ENCODE measurements at places on chromosomes 16 and 17. TPM values are rescaled to one million over a fixed set of nuclear protein-coding genes. Genes with fewer than 3 reads are reported as not detected.
A peak's percentile ranks its signal among the peaks of the same experiment; 100 is the strongest.

EPN3 gene
- not detected for total RNA-seq

NAGS gene
- 0.70 TPM for total RNA-seq

NAT9 gene
- 60.7 TPM for total RNA-seq

FBXW10 gene
- total RNA-seq = not detected

KRTAP2-2 gene
- total RNA-seq = not detected

GPRC5C gene
- 0.25 TPM for total RNA-seq

TPSAB1 gene
- total RNA-seq = 6.6 TPM

UBALD2 gene
- total RNA-seq = 216 TPM

GRCh38 chr17:21467739-21468490, 91.8 kb downstream of the KCNJ12 start:
- no peak overlapping the region for H3K4me3 ChIP-seq
- peaks cover 7% of the 10 kb centered on the region for H3K27me3 ChIP-seq
- peaks cover 13% of the 10 kb centered on the region for H3K4me1 ChIP-seq

GRCh38 chr16:65745201-65745708, 621.2 kb upstream of the CDH5 start:
- no peaks in the 10 kb centered on the region for H3K36me3 ChIP-seq
- H3K27me3 ChIP-seq = peaks cover 2% of the 10 kb centered on the region
- H3K4me3 ChIP-seq = no peak overlapping the region
- DNase-seq = no peak

GRCh38 chr16:3099395-3099731, 269 bp upstream of the ZSCAN10 start:
- H3K27me3 ChIP-seq = no peaks in the 10 kb centered on the region
- H3K36me3 ChIP-seq = no peaks in the 10 kb centered on the region
- DNase-seq = no peak
- peaks cover 41% of the 10 kb centered on the region for H3K4me1 ChIP-seq
- H3K27ac ChIP-seq = no peak overlapping the region
- peak overlapping the region; percentile 71 for H3K4me3 ChIP-seq

GRCh38 chr16:79767421-79768275, 167.1 kb upstream of the MAF start:
- H3K4me3 ChIP-seq = no peak overlapping the region
- no peak overlapping the region for H3K27ac ChIP-seq
- no peaks in the 10 kb centered on the region for H3K36me3 ChIP-seq
- peaks cover 7% of the 10 kb centered on the region for H3K27me3 ChIP-seq
- peaks cover 15% of the 10 kb centered on the region for H3K4me1 ChIP-seq

DNA sequence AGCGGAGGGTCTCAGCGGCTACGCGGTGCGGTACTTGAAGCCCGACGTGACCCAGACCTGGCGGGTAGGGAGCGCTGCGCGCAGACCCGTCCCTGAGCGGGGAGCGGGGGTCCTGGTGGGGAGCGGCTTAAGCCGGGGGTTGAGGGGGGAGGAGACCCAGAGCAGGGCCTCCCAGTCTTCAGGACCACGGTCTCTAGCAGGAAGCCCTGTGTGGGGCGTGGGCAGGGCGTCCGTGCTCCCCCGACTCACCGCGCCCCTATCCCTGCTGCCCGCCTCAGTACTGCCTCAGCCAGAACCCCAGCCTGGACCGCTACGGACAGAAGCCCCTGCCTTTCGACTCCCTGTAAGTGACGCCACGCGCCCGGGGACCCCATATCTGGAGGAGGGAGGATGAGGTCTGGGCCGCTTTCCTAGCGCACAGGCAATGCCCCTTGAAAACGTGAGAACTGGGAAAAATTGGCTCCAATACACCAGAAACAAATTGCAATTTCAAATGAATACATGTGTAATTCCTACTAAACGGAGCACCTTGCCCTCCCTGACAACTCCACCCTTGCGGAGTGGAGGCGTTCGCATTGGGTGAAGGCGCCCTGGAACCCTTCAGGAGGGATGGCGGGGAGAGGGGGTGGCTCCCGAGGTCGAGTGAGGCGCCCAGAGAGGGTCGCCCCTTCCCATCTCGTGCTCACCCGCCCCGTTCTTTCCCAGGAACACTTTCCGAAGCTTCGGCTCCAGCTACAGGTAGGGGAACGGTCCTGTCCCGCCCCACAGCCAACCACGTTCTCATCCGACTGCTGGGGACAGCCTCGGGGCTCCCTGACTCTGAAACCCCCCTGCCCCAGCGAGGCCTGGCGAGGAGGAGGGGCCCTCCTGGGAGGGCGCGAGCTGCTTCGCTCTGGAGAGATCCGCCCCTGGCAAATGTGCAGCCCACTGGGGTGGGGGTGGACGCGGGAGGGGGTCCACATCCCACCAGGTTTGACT, 14.6 kb upstream of the CNGB1 start:
- no peak overlapping the region for H3K27ac ChIP-seq
- no peaks in the 10 kb centered on the region for H3K27me3 ChIP-seq
- H3K36me3 ChIP-seq = no peaks in the 10 kb centered on the region

GRCh38 chr16:34050787-34051320, 591.4 kb downstream of the TP53TG3F start:
- no peak overlapping the region for H3K27ac ChIP-seq
- H3K4me1 ChIP-seq = peaks cover 4% of the 10 kb centered on the region
- no peak overlapping the region for H3K4me3 ChIP-seq
- peaks cover 23% of the 10 kb centered on the region for H3K36me3 ChIP-seq
- H3K27me3 ChIP-seq = no peaks in the 10 kb centered on the region
- no peak for DNase-seq

- DNase-seq = no peak
- no peak overlapping the region for H3K27ac ChIP-seq
- no peaks in the 10 kb centered on the region for H3K36me3 ChIP-seq
- H3K4me3 ChIP-seq = no peak overlapping the region
- no peaks in the 10 kb centered on the region for H3K4me1 ChIP-seq
These were observed 54.7 kb upstream of the CDH11 start for GRCh38 chr16:65176603-65177002.

GRCh38 chr17:83008526-83008925, 70.9 kb upstream of the METRNL start:
- H3K36me3 ChIP-seq = no peaks in the 10 kb centered on the region
- DNase-seq = no peak
- H3K4me3 ChIP-seq = no peak overlapping the region
- no peaks in the 10 kb centered on the region for H3K4me1 ChIP-seq
- H3K27me3 ChIP-seq = no peaks in the 10 kb centered on the region

DNA sequence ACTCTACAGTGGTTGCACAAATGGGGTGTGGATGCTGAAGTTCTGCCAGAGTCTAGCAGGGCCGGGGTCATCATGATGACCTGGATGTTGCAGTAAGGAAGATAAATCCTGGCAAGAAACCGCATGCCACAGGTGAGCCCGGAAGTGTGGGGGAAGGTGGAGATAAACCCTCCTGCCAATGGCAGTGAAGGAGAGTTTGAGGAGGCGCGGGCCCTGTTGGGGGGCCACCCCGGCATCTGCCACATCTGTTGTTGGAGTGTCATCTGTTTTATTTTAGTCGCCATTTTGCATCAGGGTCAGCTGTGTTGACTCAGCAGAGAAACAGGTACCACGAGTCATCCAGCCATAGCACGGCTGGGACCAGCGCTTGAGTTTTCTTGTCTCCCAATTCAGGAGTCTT, 173.8 kb upstream of the CHMP6 start:
- peak overlapping the region; percentile 56 for H3K27ac ChIP-seq

DNA sequence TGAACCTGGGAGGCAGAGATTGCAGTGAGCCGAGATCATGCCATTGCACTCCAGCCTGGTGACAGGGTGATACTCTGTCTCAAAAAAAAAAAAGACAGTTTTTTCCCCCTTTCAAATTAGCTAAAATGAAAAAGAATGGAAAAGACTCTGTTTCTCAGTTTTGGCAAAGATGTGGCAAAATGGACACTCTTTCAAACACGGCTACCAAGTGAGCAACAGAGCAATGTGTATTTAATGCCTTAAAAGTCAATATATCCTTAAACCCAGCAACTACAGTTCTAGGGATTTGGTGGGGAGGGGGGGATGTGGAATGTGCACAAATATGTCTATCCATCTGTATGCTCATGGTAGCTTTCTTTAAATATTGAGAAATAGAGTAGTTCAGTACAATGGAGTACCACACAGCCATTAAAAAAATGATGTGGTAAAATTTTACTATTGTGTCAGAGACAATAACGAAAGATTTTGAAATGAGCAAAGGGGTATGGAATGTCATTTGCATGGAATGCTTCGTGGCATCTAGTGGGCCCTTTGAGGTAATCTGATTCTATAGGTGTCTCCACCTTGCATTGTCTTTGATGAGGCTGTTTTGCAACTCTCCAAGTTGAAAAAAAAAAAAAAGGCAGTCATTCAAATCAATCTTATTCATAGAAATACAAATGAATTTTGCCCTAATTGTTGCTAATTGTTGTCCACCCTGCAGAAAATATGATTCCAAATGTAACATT, 108.1 kb downstream of the AXIN2 start:
- peaks cover 24% of the 10 kb centered on the region for H3K27me3 ChIP-seq
- H3K4me1 ChIP-seq = no peaks in the 10 kb centered on the region
- no peak overlapping the region for H3K4me3 ChIP-seq

DNA sequence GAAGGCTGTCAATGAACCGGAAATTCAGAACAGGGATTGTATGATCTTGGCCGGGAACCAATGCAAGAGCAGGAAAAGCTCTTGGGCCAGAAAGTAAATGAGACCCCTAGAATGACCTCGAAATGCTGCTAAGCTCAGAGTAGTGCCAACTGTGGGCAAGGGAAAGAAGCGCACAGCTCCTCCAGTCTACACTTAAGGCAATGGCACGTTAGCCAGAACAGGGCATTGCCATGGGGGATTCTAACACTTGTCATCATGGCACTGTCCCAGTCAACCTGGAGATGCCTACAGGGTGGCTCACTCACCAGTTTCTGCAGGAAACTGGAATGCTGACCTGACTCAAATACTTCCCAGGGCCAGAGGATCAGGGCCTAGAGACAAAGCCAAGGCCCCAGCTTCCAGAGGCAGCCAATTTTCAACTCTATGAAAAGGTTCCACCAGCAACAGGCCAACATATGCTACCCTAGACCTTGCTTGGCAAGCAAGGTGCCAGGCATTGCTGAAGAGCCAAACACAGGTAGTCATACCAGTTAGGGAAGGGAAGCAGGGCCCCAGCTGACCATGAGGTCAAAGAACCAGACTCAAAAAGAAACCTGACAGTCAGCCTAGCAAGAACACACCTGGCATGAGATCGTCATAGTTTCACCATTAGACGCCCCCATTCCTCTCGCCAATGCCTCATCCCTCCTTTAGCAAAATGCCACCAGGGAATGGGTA, 34.9 kb downstream of the ARHGAP17 start:
- DNase-seq = no peak
- H3K4me1 ChIP-seq = peaks cover 30% of the 10 kb centered on the region
- H3K27ac ChIP-seq = no peak overlapping the region
- no peak overlapping the region for H3K4me3 ChIP-seq
- peaks cover 4% of the 10 kb centered on the region for H3K36me3 ChIP-seq

GRCh38 chr17:46023783-46024388, 24.8 kb downstream of the STH start:
- no peaks in the 10 kb centered on the region for H3K36me3 ChIP-seq
- no peaks in the 10 kb centered on the region for H3K27me3 ChIP-seq
- DNase-seq = no peak
- H3K4me1 ChIP-seq = peaks cover 31% of the 10 kb centered on the region

DNA sequence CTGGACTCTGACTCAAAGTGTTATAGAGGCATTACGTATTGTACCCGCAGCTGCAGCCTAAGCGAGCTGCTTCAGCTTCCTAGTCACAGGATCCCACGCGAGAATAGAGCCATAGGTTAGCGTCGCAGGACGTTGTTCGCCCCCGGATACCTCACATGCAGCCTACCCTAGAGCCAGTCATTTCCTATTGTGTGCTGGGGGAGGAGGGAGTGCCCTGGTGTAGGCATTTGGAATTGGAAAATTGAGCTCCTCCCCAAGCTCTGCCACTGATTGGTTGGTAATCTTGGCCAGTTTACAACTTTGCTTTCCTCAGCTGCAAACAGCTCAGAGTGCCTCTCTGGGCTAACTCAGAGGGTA, 530 bp downstream of the NAA60 start:
- H3K36me3 ChIP-seq = peaks cover 21% of the 10 kb centered on the region
- H3K27ac ChIP-seq = peak overlapping the region; percentile 90
- H3K27me3 ChIP-seq = peaks cover 3% of the 10 kb centered on the region
- H3K4me3 ChIP-seq = peak overlapping the region; percentile 95

GRCh38 chr16:88747588-88748301, 37.3 kb downstream of the PIEZO1 start:
- peak overlapping the region; percentile 51 for H3K27ac ChIP-seq
- no peaks in the 10 kb centered on the region for H3K36me3 ChIP-seq
- H3K27me3 ChIP-seq = no peaks in the 10 kb centered on the region
- H3K4me1 ChIP-seq = peaks cover 5% of the 10 kb centered on the region
- no peak overlapping the region for H3K4me3 ChIP-seq
- DNase-seq = no peak

- no peaks in the 10 kb centered on the region for H3K4me1 ChIP-seq
- no peaks in the 10 kb centered on the region for H3K36me3 ChIP-seq
- peaks cover 9% of the 10 kb centered on the region for H3K27me3 ChIP-seq
- H3K27ac ChIP-seq = no peak overlapping the region
- H3K4me3 ChIP-seq = no peak overlapping the region
These were observed 78.8 kb upstream of the CDYL2 start for GRCh38 chr16:80883159-80883642.

DNA sequence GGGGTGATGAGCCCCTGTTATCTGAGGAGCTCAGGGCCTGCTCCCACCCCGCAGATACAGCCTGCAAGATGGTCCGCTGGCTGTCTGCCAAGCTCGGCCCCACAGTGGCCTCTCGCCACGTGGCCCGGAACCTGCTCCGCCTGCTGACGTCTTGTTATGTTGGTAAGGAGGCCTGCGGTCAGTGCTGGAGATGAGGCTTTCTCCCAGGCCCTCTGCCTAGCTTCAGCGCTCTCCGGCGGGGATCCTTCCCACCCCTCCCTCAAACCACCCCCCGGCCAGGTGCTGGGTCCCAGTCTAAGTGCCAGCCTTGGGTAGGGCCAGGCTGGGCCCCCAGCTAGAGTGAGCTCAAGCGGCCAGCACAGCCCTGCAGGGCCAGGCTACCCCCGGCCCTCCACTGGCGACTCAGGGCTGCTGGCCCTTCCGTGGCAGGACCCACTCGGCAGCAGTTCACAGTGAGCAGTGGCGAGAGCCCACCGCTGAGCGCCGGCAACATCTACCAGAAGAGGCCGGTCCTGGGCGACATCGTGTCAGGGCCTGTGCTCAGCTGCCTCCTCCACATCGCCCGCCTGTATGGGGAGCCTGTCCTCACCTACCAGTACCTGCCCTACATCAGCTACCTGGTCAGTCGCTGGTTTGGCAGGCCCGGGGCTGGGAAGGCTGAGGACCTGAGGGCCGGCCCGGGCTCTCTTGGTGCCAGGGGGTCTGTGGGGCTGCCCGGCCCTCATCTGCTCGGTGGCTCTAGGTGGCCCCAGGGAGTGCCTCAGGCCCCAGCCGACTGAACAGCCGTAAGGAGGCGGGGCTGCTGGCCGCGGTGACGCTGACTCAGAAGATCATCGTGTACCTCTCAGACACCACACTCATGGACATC, 6.1 kb downstream of the WDR81 start:
- no peak for DNase-seq
- no peaks in the 10 kb centered on the region for H3K36me3 ChIP-seq
- H3K27ac ChIP-seq = no peak overlapping the region

- peaks cover 1% of the 10 kb centered on the region for H3K4me1 ChIP-seq
- H3K27me3 ChIP-seq = peaks cover 24% of the 10 kb centered on the region
- H3K4me3 ChIP-seq = no peak overlapping the region
- no peaks in the 10 kb centered on the region for H3K36me3 ChIP-seq
These were observed 6.4 kb downstream of the SDK2 start for GRCh38 chr17:73637866-73638265.
